ENCODE measurements at places on chromosomes 5 and 9. TPM values are rescaled to one million over a fixed set of nuclear protein-coding genes. Genes with fewer than 3 reads are reported as not detected.

Gene WASHC1
- 2.4 TPM for total RNA-seq

Gene GRM6
- not detected for total RNA-seq

DNA sequence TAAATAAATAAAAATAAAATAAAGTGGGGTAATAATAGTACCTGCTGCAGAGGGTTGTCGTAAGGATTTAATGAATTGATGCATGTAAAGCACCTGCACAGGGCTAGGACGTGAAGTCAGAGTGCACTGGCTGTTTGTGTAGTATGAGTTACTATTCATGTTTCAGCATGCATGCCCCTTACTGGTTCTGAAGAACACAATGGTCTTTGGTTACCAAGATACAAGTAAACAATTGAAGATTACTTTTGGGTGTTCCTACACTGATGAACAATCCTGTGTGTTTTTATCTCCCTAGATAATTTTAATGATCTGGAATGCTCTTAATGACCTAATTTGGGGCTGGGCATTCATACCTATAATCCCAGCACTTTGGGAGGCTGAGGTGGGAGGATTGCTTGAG lies 23.2 kb upstream of the PRRC2B start:
- no peak for DNase-seq

- peak; percentile 49 for DNase-seq
Observed at GRCh38 chr9:40928803-40929487, 199.5 kb downstream of the FOXD4L6 start.

Gene IL7R
- total RNA-seq, result 3.1 TPM

GRCh38 chr9:3012245-3012644 lies 168.3 kb upstream of the PUM3 start:
- DNase-seq, result no peak

GRCh38 chr9:83775932-83776331 lies 41.6 kb downstream of the GKAP1 start:
- no peak for DNase-seq

DNA sequence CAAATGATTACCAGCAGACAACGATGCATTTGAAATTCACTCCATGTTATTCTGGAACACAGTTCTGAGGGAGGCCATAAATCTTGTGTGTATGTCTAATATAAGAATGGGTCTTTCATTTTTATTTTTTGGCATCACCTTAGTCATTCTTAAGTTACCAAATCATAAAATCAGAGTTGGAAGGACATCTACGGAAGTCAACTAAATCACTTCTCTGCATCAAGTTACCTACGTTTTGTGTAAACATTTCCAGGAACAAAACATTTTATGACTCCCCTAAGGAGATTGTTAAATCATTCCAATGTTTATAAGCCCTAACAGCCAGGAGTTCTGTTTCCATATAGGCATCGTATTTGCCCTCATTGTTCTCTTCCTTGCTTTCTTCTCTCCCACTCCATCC lies 378.2 kb downstream of the FAM170A start:
- DNase-seq, result no peak

Gene CDC14B
- total RNA-seq, result 18.4 TPM

Gene PPP2R2B
- 1.6 TPM for total RNA-seq

DNA sequence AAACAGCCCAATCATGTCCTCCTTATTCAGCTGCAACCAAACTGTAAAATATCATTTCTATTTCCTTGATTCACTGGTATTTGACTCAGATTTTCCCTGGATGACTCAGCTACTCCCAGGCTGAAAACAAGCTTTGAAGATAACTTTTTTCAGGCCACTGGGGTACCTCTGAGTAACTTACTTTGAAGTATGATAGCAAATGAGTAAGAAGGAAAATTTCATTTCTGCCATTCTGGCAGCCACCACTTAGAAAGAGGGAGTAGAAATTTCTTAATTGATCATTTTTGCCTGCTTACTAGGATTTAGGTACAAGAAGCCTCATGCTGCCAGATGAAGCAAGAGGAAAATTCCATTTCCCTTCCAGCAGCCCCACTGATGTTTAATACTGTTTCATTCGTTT lies 247.4 kb downstream of the PRELID2 start:
- DNase-seq, result no peak

Gene RASEF
- total RNA-seq, result not detected

- DNase-seq, result no peak
Observed at GRCh38 chr5:41683181-41683580, 172.8 kb upstream of the PLCXD3 start.

Gene SPOCK1
- 84.5 TPM for total RNA-seq

DNA sequence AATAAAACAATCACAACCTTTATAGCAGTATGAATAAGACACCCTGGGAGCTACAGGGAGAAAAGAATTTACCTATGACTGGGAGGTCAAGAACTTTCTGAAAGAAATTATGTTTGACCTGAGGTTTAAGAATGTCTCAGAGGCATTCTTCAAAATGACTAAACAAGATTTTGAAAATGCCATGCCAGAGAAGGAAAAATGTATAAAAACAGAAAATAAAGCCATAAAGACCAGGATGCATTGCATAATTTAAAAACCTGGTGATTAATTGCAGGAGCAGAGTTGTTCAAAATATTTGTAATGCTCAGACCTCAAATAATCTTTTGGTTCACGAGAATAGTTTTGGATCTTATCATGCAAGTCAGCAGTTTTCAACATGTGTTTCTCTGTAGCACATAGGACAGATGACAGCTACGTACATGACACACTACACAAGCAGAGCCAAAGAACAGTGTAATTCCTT lies 954.7 kb upstream of the ARRDC3 start:
- no peak for DNase-seq

- DNase-seq, result no peak
Observed at GRCh38 chr5:141632650-141633049, 4.0 kb downstream of the HDAC3 start.

Gene SLC25A2
- total RNA-seq, result not detected

DNA sequence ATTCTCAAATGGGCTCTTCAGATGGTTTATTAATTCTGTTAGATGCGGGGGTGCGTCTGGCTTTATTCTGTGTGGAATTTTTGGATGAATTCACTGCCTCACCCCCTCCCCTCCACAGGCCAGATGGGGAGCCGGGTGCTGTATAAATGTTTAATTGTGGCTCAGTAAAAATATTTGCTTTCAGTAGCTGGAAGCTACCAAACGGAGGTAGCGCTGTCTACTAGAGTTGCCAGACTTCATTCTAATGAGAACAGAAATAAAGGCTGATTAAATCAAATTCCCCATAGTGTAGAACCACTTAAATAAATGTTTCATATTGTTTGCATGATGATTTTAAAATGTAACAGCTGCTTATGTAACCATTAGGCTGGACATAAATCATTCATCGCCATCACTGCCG lies 34.5 kb upstream of the KCNMB1 start:
- no peak for DNase-seq

GRCh38 chr5:97148288-97148687 lies 5.9 kb upstream of the LIX1 start:
- DNase-seq, result no peak

DNA sequence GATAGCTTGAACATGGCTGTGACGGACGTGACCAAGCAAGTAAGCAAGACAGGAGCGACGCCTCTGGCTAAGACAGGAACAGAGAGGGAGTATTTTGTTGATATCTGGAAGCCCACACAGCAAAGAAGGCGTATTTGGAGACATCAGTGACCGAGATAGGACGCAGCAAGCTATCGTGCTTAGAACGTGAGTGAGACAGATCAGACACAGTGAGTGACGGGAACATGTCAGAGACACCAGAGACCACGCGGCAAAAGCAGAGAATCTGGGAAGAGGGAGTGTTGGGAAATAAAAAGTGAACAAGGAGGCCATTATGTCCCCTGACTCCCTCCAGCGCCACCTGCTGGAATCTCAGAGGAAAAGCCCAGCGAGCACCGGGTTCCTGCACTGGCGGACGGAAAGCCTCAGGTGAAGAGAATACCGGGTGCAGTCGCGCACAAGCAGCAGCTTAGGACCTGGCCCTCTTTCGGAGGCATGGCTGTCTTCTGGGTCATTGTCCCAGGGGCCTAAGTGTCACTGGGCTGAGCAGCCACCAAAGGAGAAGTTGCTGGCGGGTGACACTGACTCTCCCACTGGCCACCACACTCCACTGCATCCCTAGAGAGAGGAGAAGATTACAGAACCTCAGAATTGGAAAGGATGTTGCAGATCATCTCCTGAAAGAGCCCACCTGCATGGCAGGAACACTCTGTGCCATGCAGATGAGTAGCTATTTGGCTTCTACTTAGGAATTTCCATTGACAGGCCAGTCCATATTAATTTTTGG lies 99.1 kb downstream of the FBXO38 start:
- no peak for DNase-seq

DNA sequence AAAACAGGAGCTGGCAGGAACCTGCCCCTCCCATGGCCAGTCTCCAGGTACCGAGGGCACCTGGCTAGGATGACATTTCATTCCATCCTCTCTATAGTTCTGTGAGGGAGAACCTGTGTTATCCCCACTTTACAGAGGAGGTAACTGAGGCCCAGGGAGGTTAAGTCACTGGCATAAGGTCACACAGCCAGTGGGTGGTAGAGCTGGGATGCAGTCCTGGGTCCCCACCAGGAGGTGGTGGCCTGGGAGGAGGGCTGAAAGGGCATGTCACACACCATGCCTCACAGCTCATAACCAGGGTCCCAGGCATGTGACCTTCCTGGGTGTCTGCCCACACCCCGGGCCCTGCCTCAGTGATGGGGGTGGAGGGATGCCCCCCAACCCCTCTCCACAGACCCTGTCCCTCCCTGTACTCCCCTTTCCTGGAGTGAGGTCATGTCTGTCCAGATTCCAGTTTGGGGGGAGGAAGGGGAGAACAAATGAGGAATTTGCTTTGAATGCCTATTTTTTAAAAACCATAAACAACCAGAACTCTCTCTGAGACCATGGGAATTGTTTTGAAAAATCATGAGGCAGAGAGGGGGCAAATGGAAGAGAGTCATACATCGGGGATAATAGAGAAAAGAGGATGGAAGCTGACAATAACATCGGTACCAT lies 77.7 kb upstream of the STXBP1 start:
- DNase-seq, result no peak

DNA sequence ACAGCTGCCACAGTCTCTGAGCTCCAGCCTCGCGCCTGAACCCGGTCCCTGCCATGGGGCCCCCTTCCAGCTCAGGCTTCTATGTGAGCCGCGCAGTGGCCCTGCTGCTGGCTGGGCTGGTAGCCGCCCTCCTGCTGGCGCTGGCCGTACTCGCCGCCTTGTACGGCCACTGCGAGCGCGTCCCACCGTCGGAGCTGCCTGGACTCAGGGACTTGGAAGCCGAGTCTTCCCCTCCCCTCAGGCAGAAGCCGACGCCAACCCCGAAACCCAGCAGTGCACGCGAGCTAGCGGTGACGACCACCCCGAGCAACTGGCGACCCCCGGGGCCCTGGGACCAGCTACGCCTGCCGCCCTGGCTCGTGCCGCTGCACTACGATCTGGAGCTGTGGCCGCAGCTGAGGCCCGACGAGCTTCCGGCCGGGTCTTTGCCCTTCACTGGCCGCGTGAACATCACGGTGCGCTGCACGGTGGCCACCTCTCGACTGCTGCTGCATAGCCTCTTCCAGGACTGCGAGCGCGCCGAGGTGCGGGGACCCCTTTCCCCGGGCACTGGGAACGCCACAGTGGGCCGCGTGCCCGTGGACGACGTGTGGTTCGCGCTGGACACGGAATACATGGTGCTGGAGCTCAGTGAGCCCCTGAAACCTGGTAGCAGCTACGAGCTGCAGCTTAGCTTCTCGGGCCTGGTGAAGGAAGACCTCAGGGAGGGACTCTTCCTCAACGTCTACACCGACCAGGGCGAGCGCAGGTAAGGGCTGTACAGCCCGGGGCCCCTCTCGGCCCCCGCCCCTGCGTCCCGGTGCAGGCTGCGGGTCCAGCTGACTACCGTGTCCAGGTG lies 509 bp downstream of the LVRN start:
- DNase-seq, result no peak

GRCh38 chr5:18944771-18945170 lies 1043.2 kb downstream of the CDH18 start:
- DNase-seq, result no peak

Gene ERAP2
- 5.5 TPM for total RNA-seq

DNA sequence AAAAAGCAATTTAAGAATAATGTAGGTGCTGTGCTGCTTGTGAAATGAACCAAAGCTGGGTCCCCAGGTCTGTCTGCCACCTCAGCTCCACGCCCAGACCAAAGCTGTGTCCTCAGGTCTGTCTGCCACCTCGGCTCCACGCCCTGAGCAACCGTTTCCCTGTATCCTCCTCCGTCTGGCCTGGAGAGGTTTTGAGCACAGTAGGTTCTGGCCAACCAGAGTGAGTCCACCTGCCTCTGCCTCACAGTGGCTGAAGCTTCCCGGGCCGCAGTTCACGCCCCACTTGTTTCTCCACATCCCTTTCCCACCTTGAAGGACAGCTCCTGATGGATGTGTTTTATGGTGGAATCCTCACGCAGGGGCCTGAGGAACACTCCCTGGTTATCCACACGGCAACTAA lies 120.5 kb downstream of the ADAMTS2 start:
- no peak for DNase-seq

DNA sequence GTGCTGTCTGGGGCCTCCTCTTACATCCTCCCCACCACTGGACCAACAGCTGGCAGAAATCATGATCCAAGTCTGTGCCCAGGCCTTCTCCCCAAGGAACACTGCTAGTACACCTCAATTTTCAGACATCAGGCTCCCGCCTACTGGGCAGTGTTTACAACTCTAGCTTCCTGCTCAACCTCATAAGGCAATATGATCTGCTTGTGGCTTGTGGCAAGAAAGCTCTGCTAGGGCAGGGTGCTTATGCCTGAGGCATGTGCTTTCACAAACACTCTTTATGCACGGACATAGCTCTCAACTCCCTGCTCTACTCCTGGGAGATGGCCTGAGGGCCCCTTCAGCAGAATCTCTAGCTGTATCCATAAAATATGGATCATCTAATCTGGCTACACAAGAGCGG lies 32.5 kb downstream of the SH3TC2 start:
- DNase-seq, result no peak

DNA sequence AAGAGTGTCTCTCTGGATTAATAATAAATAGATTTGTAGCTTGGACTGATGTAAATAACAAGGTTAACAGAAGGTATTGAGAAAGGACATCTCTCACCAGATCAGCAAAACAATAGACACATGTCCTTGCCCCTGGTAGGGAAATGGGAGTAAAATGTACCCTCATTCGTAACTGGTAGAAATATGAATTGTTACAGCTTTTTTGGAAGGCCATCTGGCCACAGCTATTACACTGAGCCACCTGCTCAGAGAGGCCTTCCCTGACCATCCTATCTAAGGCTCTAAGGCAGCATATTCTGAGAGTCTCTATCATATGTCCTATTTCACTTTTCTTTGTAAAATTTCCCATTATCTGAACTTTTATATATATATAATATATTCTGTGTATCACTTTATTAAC lies 129.1 kb upstream of the MAP1B start:
- DNase-seq, result no peak

DNA sequence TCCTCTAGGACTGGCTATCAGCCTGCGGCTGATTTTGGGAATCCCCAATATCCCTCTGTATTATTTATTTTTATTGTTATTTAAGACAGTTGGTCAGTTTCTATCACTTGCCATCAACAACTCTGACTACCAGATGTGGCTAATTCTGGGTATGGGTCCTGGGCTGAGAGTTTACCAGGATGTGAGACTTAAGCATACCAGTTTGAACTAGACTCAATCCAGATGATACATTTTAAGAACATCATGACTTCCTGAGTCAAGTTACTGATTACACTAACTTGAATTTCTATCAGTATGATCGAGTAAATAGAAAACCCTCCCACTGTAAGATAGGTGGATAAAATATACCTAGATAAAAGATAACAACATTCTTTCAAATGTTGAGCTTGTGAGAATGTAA lies 634.0 kb downstream of the MAT2B start:
- no peak for DNase-seq

All from right atrium auricular region (tissue), 2 donors.